ENCODE measurements at places on chromosomes 16 and 17.

- DNase-seq = no peak
These were observed 6.3 kb upstream of the TENT4B start for GRCh38 chr16:50146479-50147435.

GRCh38 chr16:5428932-5429331, 331.3 kb upstream of the EEF2KMT start:
- no peak for DNase-seq

- DNase-seq = no peak
These were observed 80.0 kb downstream of the USP32 start for GRCh38 chr17:60311936-60312335.

DNA sequence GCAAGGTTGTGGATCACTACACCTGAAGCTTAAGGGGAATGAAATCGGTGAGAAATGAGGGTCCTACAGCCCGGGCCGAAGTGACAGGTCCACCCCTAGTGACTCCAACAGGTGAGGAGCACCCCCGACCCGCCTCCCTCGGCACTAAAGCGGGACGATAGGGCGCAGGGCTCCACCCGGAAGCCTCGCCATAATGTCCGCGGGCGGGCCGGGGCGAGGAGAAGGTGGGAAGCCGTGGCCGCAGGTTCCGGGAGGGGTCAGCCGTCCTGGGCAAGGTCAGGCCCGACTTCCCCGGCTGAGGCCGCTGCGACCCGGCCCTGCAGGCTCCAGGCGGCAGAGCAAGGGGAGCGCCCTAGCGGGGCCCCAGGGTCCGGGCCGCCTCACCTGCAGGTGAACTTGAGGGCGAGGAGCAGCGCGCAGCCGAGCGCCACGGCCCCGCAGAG, 543 bp downstream of the TXNDC11 start:
- no peak for DNase-seq

- DNase-seq = no peak
These were observed 56.1 kb upstream of the MAF start for GRCh38 chr16:79656553-79657115.

- no peak for DNase-seq
These were observed 202.5 kb downstream of the C16orf78 start for GRCh38 chr16:49576173-49576494.

- DNase-seq = no peak
These were observed 64.2 kb downstream of the RGS9 start for GRCh38 chr17:65201331-65201730.

DNA sequence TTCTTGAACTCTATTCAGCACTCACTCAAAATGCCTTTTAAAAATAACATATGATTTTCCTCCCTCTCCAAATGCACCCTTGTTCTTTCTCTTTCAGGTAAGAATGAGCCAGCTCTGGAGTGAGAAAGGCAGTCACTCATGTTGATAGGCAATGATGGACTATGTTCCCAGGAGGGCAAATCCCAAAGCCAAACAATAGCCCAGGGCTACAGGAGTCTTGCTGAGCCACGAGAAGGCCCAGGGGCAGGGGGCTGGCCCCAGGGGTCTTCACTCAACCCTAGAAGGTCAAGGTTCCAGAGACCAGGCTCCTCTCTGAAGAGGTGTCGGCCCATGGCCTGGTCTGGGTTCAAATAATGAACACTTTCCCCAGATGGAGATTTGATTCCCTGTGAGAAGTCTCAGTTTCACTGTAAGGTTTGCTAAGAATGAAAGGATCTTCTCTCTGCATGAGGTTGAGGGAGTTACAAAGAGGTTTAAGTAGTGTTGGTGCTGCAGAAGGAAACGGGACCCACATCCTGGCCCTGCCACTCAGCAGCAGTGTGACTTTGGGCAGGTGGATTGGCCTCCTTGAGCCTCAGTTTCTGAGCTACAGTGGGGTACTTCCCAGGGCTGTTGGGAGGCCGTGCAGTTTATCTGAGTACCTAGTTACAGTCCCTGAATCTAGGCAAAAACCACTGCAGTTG, 49.0 kb downstream of the RTN4RL1 start:
- no peak for DNase-seq

DNA sequence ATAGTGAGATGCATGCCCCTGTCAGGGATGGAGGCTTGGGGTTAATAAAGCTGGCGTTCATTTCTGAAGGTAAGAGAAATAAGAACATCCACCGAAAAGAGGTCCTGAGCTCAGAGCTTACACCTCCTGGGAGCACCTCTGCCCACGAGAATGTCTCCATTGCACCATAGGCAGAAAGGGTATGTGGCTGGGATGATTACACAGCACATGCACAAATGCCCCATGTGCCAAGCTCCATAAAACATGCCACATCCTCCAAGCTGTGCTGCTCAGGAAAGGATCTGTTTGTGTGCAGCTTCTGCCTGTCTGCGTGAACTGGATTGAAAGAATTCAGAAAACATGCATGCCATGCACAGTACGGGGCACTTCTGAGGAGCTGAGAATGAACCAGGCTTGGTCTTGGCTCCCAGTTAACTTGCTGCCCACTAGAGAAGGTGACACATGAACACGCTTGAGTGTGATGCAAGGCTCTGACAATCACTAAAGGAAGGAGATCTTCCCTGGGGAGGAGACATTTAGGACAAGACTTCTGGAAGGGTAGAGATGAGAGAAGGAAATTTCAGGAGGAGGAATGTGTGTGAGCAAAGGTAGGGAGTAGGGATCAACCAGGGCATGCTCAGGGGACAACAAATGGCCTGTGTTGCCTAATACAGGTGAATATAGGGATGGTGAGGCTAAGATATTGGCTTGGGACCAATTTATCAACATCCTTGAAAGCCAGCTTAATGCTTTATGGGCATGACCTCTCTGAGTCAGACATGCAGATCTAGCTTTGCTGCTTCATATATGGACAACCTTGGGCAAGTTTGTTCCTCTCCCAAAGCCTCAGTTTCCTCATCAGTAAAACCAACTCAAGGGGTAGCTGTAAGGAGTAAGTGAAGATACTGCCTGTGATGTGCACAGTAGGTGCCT, 32.0 kb upstream of the SMPD3 start:
- no peak for DNase-seq

GRCh38 chr16:67571981-67572431, 9.7 kb downstream of the CTCF start:
- DNase-seq = no peak

GRCh38 chr17:77566151-77566550, 392.4 kb upstream of the TNRC6C start:
- no peak for DNase-seq

All from nucleus accumbens (tissue), 56 donors.